Cortex of kidney (tissue), 1 donor: ENCODE measurements at places on chromosomes 12 and 14.

- no peak for DNase-seq
Observed at GRCh38 chr14:67900231-67900630, 80.7 kb downstream of the RAD51B start.

GRCh38 chr12:10167599-10167998 lies 4.3 kb downstream of the OLR1 start:
- no peak for DNase-seq

DNA sequence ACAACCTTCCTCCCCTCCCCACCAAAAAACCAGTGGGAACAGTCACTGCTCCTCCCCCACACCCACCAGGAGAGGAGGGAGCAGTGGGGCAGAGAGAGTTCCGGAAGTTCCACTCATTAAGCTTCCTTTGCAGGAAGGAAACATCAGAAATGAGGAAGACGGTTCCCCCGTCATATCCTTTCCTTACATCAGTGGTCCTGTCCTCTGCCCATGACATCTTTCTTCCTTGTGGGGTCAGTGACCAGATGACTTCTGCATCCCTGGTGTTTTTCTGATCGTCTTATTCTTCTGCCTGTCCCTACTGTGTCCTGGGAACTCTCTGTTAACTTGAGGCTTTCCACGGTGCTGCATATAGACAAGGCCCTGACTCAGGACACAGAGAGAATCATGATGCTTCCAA lies 40.8 kb upstream of the SPTLC2 start:
- no peak for DNase-seq

GRCh38 chr14:93039649-93040315 lies 75.9 kb downstream of the ITPK1 start:
- DNase-seq: no peak

DNA sequence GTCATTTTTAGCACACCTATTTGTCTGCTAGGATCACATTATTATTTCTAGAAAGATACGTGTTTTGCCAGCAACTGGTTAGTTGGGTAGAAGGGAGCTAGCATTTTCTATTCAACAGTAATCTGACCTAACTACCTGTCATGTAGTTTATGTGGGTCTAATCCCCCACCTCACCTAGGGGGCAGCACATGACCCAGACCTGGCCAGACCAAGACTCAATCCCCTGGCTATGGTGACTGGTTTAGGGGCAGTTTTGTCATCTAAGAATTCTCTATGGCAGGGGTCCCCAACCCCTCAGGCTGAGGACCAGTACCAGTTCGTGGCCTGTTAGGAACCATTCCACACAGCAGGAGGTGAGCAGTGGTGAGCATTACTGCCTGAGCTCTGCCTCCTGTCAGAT lies 29.5 kb upstream of the EVL start:
- no peak for DNase-seq

DNA sequence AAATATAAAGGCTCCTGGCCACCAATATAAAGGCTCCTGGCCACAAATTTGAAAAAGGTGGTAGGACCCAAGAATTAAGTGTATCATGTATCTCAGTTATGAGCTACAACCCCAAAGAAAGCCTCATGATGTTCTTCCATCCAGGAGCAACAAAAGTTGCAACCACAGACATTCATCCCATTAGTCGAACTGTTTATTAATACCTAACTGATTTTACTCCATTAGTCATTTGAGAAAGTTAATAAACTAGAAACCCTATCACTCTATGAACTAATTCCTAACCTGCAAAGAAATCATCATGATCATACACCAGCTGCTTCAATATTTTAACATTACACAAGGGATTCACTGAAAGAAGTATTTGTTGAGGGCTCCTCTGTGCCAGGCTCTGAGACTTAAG lies 253.2 kb upstream of the GRIP1 start:
- no peak for DNase-seq
